ENCODE measurements at places on chromosomes 7 and 10. TPM values are rescaled to one million over a fixed set of nuclear protein-coding genes. Genes with fewer than 3 reads are reported as not detected.

UTF1 gene
- total RNA-seq: not detected

SLC26A4 gene
- total RNA-seq: 1.1 TPM

POLR2J2 gene
- total RNA-seq: 7.8 TPM

KCND2 gene
- total RNA-seq: 5.9 TPM

SAMD9 gene
- 29.0 TPM for total RNA-seq

FKBP6 gene
- not detected for total RNA-seq

Data from urinary bladder (tissue), 4 donors.